Activated CD4-positive, alpha-beta memory T cell treated with anti-CD3 and anti-CD28 coated beads for 36 hours (primary cell): ENCODE measurements at places on chromosomes 11 and 22. TPM values are rescaled to one million over a fixed set of nuclear protein-coding genes. Genes with fewer than 3 reads are reported as not detected.

CARD10 gene
- not detected for total RNA-seq

SLC15A3 gene
- 1.3 TPM for total RNA-seq

RTN4RL2 gene
- 0.51 TPM for total RNA-seq

NAALAD2 gene
- not detected for total RNA-seq

IFITM1 gene
- 200 TPM for total RNA-seq

GGT1 gene
- total RNA-seq: 39.5 TPM

SAA4 gene
- not detected for total RNA-seq

SCGB1A1 gene
- not detected for total RNA-seq

ACO2 gene
- 103 TPM for total RNA-seq

CRYBB3 gene
- total RNA-seq: 0.43 TPM

RBMXL2 gene
- total RNA-seq: not detected

CARD18 gene
- not detected for total RNA-seq

AIFM3 gene
- not detected for total RNA-seq

DGCR6 gene
- 0.95 TPM for total RNA-seq

CASP5 gene
- total RNA-seq: not detected
